ENCODE measurements at places on chromosomes 11 and 22.
A peak's percentile ranks its signal among the peaks of the same experiment; 100 is the strongest.

DNA sequence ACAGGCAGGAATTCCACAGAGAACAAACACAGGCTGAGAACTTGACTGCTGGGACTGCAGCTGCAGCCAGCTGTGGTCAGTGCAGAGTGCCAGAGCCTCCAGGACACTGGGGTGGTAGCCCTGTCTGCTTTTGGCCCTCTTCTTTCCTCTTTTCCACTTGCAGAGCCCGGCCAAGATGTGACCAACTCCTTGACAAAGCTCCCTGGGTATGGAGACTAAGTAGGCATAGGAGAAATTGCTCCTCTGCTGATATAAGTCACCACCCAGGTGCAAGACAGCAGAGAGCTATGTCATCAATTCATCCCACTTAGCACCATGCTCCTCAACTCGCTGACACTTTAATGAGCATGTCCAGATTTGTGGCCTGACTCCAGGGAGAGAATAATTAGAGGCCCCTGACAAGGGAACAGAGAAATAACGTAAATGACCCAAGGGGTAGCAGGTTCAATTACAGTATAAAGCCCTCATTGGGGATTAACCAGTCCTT lies 369.4 kb upstream of the B3GAT1 start:
- no peak for DNase-seq

DNA sequence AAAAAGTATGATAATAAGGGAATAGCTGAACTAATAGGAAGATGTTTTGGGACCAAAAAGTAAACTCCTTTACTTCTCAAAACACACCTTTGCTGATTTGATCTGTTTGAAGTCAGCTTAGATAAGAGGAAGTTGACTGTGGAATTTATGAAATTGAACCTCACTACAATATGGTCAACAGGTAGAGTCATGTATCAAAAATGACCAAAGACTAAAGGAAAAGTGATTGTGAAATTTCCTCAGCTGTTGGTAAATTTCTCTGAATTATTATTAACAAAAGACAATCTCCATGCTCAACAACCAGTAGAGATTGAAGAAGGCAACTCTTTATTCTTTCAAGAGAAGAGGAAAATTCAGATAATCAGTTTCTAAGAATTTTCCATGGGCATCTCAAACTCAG lies 826.5 kb downstream of the KCNA4 start:
- DNase-seq: no peak

- no peak for DNase-seq
Measured at GRCh38 chr11:14203321-14203720, 155.7 kb downstream of the RRAS2 start.

DNA sequence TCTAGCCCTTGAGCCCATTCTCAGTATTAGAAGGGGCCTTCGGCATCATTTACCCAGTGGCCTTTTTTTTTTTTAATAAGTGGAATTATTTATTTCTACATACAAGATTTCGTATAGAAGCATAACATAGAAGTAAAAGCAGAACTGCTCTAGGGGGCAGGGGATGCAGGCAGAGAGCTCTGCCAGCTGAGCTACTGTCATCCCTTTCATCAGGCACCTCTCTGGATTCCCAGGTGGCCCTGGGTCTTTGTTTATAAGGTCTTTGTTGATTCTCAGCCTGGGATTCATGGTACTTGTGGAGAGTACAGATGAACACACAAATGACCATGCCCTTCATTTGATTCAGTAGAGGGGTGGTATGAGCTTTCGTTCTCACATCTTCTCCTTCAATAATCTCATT lies 66.4 kb downstream of the GAB2 start:
- DNase-seq: peak; percentile 24

GRCh38 chr11:33881651-33882503 lies 10.0 kb downstream of the LMO2 start:
- DNase-seq: no peak

DNA sequence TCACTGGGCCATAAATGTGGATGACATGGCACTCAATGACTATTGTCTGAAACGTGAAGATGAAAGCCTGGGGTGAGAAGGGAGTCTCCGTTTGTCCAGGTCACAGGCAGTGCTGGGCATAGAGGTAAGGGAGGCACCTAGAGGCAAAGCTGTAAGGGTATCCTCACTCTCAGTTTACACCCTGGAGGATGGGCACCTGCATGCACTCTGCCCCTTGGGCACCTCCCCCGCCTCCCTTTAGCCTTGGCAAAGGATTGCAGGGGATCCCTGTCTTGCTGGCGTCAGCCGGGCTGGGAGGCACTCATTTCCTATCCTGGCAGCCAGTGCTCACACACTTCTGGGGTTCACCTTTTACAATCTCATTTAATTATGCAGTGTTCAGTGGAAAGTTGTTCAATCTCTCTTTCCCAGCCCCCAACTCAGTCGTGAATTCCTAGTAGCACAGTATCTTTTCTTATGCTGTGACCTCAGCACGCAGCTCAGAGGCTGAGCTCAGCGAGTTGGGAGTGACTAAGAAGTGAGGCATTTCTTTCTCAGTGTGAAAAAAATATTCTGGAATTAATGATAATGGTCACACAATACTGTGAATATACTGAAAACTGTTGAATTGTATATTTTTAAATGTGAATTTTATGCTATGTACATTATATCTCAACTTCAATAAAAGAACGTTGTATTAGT lies 866.6 kb downstream of the BRD1 start:
- no peak for DNase-seq

- DNase-seq: no peak
Measured at GRCh38 chr11:132838627-132839026, 693.7 kb downstream of the OPCML start.

DNA sequence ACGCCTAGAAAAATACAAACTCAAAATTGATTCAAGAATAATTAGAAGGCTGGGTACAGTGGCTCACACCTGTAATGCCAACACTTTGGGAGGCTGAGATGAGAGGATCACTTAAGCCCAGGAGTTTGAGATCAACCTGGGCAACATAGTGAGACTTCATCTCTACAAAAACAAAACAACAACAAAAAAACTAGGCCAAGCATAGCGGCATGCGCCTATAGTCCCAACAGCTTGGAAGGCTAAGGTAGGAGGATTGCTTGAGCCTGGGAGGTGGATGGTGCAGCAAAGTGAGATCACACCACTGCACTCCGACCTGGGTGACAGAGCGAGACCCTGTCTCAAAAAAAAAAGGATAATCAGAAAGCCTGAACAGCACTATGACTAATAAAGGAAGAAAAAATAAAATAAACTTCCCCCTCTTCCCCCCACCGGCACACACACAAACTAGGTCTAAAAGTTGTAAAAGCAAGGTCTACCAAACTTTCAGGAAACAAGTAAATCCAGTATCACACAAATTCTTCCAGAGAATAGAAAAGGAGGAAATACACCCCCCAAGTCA lies 35.8 kb downstream of the RRAS2 start:
- no peak for DNase-seq

- DNase-seq: no peak
Measured at GRCh38 chr11:1559111-1559951, 12.7 kb downstream of the DUSP8 start.

- DNase-seq: peak; percentile 68
Measured at GRCh38 chr11:5600374-5600851, 4.0 kb downstream of the TRIM6 start.

DNA sequence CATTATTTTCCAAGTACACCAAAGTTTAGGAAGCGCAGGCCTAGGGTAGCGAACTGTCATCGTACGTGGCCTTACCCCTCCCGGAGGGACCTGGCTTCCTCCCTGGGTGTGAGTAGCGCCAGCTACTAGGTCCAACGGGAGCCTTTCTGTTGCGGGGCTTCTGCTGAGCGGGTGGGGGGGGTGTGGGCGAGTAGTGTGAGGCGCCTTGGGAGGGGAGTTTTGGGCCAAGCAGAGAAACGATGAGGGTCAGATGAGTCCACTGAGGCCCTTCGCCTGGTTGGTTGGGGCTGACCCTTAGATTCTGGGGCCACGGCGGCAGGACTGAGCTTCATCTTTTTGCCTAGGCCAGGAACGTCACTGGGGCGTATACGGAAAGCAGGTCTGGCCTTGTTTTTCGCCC lies 868 bp downstream of the TEF start:
- DNase-seq: no peak

- no peak for DNase-seq
Measured at GRCh38 chr11:70079691-70080090, 1.6 kb downstream of the ANO1 start.

DNA sequence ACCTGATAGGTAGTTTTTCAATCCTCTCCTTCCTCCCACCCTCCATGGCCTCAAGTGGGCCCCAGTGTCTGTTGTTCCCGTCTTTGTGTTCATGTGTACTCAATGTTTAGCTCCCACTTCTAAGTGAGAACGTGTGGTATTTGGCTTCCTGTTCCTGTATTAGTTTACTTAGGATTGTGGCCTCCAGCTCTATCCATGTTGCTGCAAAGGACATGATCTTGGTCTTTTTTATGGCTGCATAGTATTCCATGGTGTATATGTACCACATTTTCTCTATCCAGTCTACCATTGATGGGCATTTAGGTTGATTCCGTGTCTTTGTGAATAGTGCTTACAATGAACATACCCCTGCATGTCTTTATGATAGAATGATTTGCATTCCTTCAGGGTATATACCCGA lies 54.1 kb upstream of the CFAP300 start:
- DNase-seq: no peak

DNA sequence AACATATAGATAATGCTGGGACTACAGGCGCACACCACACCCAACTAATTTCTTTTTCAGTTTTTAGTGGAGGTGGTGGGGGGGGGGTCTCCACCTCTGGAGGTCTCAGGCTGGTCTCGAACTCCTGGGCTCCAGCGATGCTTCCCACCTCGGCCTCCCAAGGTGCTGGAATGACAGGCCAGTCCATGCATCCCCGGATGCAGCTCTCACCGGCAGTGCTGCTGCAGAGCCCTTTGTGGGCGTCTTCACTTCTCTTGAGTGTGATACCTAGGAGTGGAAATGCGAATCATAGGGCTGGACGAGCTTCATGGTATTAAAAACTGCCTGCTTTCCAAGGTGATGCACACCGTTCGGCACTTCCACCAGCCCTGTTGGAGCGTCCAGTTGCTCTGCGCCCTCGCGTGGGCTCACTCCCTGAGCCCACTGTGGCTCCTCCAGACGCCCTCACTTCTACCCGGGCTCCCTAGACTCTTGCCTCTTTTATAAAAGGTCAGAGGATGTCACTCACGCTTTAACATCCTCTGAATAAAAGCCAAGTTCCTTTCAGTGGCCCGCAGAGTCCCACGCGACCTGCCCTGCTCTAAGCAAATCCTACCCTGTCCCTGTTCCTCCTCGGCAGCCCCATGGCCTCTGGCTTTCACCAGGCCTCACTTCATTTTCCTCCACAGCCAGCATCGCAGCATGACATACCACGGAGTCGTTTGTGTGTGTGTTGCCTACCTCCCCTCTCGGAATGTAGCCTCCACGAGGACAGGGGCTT lies 837 bp upstream of the BID start:
- DNase-seq: peak; percentile 24

GRCh38 chr11:130519128-130519932 lies 70.9 kb downstream of the ADAMTS15 start:
- DNase-seq: no peak

DNA sequence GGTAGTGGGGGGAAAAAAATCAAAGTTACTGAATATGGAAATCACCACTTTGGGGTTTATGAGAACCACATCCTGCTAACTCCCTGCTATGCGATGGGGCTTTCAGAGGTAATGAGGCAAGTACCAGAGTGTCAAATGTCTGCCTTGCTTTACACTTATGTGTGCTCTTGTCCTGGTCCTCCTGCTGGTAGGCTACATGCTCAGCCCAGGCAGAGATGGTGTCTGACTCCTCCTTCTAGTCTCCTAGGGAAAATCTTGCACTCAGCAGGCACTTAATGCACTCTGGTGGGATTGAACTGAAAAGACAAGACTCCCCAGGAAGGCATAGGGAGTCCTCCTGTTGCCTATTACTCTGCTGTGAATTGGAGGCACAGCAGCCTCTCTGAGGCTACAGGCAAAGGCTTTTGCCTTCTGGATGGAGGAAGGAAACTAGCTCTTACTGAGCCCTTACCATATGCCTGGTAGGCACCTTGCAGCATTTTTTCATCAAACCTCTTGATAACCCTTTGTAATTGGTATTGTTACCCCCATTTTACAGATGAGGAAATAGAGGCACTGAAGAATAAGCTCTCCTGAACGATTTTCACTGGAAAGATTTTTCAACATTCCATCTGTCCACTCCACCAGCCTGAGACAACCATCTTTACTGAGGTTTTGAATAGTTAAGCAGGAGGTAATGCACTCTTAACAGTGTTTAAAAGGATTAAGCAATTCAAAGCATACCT lies 132.1 kb upstream of the PAX6 start:
- DNase-seq: no peak

DNA sequence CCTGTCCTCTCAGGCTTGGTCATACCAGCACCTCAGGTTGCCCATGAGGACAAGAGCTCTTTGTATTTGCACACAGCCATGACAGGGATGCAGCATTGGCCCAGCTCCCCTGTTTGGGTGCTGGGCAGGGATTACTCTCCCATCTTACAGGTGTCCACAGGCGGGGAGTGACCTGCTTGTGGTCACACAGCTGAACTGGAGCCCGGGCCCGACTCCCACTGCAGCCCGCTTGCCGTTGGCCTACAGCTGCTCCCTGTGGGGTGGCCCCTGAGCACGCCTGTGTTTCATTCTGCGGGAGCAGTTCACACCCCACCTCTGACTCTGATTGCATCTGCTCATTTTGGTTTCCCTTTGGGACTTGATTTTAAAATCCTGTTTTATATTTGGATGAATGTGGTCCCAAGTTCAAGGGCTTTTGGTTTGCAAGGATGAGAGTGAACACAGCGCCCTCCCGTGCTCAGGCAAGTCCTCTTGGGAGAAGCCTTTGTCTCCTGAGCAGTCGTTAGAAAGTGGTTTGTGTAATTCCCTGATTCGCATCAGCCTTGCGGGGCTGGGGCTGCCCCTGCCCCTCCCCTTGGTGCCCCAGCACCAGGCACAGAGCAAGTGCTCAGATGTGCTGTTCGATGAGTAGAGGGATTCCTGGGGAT lies 9.3 kb downstream of the PICK1 start:
- no peak for DNase-seq

- DNase-seq: no peak
Measured at GRCh38 chr11:44618561-44619425, 53.3 kb downstream of the CD82 start.

DNA sequence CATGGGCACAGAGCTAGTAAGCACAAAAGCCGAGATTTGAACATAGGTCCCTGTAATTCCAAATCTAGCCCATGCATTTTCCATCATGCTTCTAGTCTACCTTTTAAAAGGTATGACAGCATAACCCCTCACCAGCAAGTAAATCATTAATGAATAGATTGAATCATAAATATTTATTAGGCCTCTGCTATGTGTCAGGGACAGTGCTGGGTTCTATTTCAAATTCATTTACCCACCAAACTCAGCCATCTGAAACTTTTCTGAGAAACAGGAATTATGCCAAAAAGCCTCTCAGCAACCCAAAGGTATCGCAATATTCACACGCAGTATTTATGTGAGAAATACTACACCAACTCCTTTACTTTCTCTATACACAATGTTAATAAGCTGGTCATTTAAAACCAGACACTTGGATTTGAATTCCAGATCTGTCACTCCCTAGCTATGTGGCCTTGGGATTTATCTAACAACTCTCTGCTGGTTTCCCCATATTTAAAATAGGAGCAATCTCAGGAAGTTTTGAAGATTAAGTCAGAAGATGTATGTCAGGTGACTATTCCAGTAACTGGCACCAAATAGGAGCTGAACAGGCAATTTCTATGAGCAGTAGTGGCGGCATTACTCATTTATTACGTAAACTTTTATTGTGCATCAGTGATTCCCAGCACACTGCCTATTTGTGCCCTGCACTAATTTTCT lies 191.4 kb downstream of the TENM4 start:
- no peak for DNase-seq

- DNase-seq: no peak
Measured at GRCh38 chr11:46642627-46643335, 25.4 kb downstream of the ATG13 start.
